Hindlimb muscle (tissue), 1 donor: ENCODE measurements at places on chromosomes 16 and 17. TPM values are rescaled to one million over a fixed set of nuclear protein-coding genes. Genes with fewer than 3 reads are reported as not detected.

DNA sequence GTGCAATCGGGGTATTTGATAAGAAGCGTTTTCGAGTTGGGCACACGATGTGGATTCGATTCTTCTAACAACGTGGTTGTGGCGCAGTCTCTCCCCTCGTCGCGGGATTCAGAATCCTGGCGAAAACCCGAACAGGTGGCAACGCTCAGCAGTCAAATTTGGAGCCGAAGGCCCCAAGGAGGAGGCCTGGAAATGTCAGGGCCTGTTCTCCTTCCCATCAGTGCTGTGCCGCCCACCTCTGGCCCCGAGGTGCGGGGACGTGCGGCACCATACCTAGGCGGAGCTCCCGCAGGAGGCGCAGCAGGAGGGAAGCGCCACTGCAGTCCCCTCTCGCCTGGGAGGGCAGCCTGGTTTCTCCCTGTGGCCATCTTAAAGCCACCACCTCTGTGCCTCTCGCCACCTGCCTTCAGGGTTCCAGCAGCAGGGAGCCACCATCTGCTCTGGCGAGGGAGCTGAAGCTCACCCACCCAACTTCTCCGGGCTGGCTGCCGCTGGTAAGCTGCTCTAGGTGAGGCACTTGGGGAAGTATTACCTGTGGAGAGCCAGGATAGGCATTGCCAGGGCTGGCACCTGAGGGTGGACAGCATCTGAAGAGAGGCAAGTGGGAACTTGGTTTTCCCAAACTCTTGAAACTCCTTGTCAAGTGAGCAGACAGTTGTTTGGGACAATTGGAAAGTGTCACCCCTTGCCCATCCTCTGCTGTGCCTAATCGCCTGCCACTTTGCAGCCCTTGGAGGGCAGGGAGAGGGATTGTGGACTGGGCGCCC lies 2.6 kb upstream of the AATF start:
- no peak for DNase-seq

- no peak for DNase-seq
These were observed 7.2 kb upstream of the SLC43A2 start for GRCh38 chr17:1635675-1636465.

GRCh38 chr17:76481071-76481655 lies 13.8 kb downstream of the AANAT start:
- no peak for DNase-seq

- DNase-seq: peak; percentile 68
These were observed 14.8 kb downstream of the PDP2 start for GRCh38 chr16:66894948-66895688.

DNA sequence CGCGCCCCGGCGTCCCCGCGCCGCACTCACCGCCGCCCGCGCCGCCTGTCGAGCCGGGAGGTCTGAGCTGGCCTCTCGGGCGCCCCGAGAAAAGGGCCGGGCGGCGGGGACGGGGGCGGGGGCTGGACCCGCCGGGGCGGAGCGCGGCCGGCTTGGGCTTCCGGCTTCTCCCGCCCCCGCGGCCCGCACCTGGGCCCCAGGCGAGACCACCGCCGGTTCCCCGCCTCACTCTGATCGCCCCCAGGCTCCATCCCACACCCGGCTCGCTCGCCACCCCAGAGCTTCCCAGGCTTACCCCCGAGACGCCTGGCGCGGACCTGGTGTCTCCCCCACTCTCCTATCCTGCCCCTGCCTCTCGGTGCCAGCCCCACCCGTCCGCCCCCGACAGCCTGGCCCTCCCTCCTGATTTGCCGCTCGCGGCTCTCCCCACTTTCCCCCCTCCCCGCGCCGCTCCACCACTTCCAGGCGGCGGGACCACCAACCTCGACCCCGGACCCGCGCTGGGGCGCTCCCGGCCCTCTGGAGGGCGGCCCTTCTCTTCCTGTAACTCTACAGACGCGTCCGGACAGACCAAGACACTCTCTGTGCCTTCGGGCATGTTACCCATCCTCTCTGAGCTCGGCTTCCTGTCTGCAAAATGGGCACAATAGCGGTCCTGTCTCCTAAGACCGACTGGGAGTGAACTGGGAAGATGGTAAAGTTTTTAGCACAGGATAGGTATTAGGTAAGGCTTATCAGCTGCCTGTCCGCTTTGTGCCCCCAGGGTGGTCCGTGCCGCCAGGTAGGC lies at the start of gene LITAF:
TSS of gene LITAF (minus strand) at position 64 of the 787 bp plus-strand sequence. CDS start 30,189 bp downstream, outside the sequence.
- peak; percentile 72 for DNase-seq

- DNase-seq: no peak
These were observed 66.8 kb downstream of the SRCIN1 start for GRCh38 chr17:38538906-38539305.

DNA sequence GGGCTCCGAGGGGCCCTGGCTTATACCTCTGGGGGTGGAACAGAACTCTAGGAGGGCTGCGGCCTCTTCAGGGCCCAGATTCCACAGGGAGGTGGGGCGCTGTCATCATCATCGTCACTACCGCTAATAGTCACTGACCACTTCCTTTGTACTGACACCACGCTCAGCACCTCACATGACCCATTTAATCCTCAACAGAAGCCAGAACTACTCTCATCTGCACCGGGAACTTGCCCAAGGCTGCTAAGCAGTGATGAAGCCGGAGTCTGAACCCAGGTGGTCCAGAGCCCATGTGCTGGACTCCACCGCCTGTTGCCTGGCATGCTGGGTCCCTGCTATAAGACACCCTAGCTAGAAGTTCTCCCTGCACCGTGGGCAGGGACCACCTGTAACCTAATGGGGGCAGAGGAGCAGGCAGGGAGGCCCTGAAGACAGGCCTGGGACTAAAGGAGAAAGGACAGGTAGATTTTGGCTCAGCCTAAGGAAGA lies 12.0 kb downstream of the UNC13D start:
- DNase-seq: no peak

- DNase-seq: peak; percentile 86
These were observed 115.8 kb downstream of the NPIPB11 start for GRCh38 chr16:29290631-29291247.

- DNase-seq: no peak
These were observed 28.3 kb downstream of the CCDC40 start for GRCh38 chr17:80064696-80065095.

DNA sequence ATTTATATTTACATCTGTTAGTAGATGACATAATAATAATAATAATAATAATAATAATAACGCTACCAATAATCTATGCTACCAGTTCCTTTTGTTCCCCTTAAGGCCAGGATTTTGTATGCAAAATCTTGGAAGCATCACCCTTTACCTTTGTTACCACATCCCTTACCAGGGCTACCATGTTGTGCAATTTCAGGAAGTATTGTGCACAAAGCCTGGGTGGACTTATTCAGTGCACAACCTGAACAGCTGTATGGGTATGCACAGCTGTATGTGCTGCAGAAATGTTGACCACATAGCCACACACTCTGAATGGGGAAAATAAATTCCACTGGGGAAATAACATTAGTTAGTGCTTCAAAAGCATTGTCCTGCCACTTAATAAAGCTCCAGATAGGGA lies 19.9 kb upstream of the CALB2 start:
- no peak for DNase-seq

- DNase-seq: no peak
These were observed 31.0 kb downstream of the SCNN1B start for GRCh38 chr16:23333034-23333579.

DNA sequence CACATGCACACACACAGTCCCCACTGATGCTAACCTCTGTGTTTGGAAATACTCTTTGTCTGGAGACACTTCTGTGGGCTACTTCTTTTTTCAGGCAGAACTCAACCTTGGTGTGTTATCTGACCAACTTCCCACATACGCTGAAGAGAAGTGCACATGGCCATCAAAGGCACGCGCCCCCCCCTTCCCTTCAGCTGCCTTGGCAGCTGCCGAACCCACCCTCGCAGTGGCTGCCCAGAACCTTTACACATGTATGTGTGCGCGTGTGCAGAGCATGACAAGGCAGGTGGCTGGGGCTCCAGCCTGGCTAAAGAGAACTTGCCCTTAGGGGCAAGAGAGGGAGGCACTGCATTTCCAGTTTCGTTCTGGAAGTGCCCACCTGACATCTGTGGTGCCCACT lies 3.9 kb downstream of the RAPGEFL1 start:
- DNase-seq: no peak

GRCh38 chr16:86063760-86064405 lies 164.9 kb downstream of the IRF8 start:
- DNase-seq: no peak

GRCh38 chr16:87086575-87086974 lies 230.6 kb downstream of the C16orf95 start:
- DNase-seq: no peak

- peak; percentile 88 for DNase-seq
These were observed 215.2 kb downstream of the ZFHX3 start for GRCh38 chr16:72832621-72833248.

DNA sequence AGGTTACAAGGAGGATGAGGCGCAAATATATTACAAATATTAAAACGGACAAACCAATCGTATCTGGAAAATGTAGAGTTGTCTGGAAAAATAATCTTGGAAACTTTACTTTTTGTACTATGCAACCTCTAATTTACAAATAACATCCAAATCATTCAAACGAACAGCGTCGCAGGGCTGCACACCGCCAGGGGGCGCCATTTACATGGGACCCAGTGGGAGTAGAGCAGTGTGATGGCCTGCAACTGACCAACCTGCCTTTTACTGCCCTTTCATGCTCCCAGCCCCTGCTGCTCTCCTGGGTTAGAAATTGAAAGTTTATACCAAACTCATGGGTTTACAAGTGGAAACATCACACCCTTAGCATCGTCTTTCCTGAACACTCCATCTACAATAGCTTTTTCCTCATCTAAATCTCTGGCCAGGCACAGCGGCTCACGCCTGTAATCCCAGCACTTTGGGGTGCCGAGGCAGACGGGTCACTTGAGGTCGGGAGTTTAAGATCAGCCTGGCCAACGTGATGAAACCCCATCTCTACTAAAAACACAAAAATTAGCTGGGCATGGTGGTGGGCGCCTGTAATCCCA lies 10.0 kb downstream of the PITPNC1 start:
- DNase-seq: no peak

GRCh38 chr16:20624205-20624604 lies 48.0 kb upstream of the ACSM2B start:
- no peak for DNase-seq

GRCh38 chr17:7935859-7936258 lies 3.9 kb downstream of the CNTROB start:
- no peak for DNase-seq

DNA sequence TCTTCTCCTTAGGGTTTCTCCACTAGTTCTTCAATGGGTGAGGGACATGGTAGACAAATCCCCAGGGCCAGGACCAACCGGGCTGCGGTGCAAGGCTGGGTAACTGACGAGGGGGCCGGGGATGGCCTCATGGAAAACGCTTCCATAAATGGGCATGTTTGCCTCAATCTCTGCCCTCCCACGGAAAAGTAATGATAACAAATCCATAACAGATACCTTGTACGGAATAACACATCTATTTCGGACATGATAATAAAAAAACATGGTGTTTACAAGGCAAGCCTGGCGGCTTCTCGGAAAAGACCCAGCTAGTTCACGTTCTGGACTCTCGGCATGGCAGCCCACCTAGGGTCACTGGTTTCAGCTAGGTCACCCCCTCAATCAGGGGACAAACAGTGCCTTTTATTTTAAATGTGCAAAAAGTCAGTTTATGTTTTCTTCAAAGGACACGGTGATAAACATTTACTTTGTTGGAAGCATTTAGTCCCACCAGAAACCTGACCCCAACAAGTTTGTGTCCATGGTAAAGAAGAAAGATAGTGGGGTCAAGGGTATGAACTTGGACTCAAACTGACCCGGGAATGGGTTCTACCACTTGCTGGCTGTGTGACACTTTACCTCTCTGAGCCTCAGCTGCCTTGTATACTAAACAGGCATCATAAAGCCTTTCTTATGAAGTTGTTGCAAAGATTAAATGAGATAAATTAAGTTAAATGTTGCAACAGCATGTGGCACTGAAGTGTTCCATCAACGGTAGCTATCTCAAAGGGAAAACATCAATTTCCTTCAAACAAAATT lies 1.7 kb downstream of the MYH11 start:
- DNase-seq: no peak

GRCh38 chr16:70253291-70254106 lies 1.8 kb upstream of the EXOSC6 start:
- DNase-seq: no peak

GRCh38 chr16:47956916-47957315 lies 198.9 kb downstream of the ABCC12 start:
- no peak for DNase-seq

GRCh38 chr16:82016263-82016662 lies 5.0 kb upstream of the SDR42E1 start:
- DNase-seq: no peak

DNA sequence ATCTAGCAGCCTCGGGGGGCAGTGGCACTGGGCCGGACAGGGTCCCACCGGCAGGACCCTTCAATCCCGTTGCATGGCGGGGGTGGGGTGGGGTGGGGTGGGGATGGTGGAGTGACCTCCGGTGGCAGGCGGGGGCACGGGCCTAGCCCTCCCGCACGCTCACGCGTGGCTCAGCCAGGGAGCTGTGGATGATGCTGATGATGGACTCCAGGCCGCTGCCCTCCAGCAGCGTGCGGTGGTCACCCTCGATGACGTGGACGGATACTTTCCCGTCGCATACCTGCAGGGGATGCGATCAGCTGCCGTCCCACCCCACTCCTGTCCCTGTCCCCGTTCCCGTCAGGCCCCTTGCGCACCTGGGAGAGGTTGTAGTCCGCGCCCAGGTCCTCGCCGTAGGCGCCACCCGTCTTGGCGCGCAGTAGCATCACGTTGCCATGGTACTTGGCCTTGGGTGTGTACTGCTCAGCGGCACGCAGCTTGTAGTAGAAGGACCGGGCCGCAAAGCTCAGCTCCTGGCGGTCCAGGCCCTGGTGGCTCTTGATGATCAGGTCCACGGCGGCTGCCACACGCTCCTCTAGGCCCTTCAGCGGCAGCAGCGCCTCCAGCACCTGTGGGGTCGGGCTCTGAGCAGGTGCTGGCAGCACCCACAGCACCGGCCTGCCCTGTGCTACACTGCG lies 13.5 kb upstream of the DUS1L start:
- no peak for DNase-seq

The RNU2-1 gene
- polyA plus RNA-seq: 2.1 TPM

The TAT gene
- polyA plus RNA-seq: not detected

The ABCA3 gene
- polyA plus RNA-seq: 18.4 TPM

The MT1M gene
- polyA plus RNA-seq: 1.9 TPM

The TANC2 gene
- polyA plus RNA-seq: 43.0 TPM

The KRT20 gene
- not detected for polyA plus RNA-seq

The CHST5 gene
- not detected for polyA plus RNA-seq

The KRT10 gene
- 61.7 TPM for polyA plus RNA-seq

The KRTAP3-1 gene
- not detected for polyA plus RNA-seq

The CDRT15L2 gene
- not detected for polyA plus RNA-seq

The EVI2A gene
- polyA plus RNA-seq: 2.8 TPM

The PTX4 gene
- polyA plus RNA-seq: 0.59 TPM

The PAGR1 gene
- 27.8 TPM for polyA plus RNA-seq

The PHOSPHO1 gene
- 19.9 TPM for polyA plus RNA-seq

The CCDC40 gene
- polyA plus RNA-seq: 7.2 TPM

The CDRT15 gene
- 0.86 TPM for polyA plus RNA-seq

The KCNH6 gene
- polyA plus RNA-seq: not detected

The MPV17L gene
- polyA plus RNA-seq: 4.6 TPM

The KRTAP9-3 gene
- not detected for polyA plus RNA-seq

The RPTOR gene
- 31.1 TPM for polyA plus RNA-seq

The COG7 gene
- 15.7 TPM for polyA plus RNA-seq

The ZNF423 gene
- 34.5 TPM for polyA plus RNA-seq

The GRB7 gene
- 0.72 TPM for polyA plus RNA-seq

The RUNDC3A gene
- polyA plus RNA-seq: 1.1 TPM

The MILR1 gene
- 6.9 TPM for polyA plus RNA-seq

The ATP2A3 gene
- polyA plus RNA-seq: 7.3 TPM

The EME1 gene
- polyA plus RNA-seq: 4.9 TPM

The CMTM1 gene
- polyA plus RNA-seq: 5.5 TPM
